Metanephros (tissue), 2 donors: ENCODE measurements at places on chromosomes 2 and 18. TPM values are rescaled to one million over a fixed set of nuclear protein-coding genes. Genes with fewer than 3 reads are reported as not detected.

The KATNAL2 gene
- total RNA-seq: 8.3 TPM

The DES gene
- total RNA-seq: 582 TPM

The ERMN gene
- total RNA-seq: 0.06 TPM

The DGKD gene
- total RNA-seq: 32.5 TPM

The INHBB gene
- 0.82 TPM for total RNA-seq

The RMC1 gene
- 21.9 TPM for total RNA-seq

The PSMA8 gene
- not detected for total RNA-seq

The ZNF516 gene
- 56.8 TPM for total RNA-seq

The KCNG3 gene
- 4.8 TPM for total RNA-seq

The MYO5B gene
- 27.9 TPM for total RNA-seq

The SLC23A3 gene
- 6.9 TPM for total RNA-seq

The IL1A gene
- 0.41 TPM for total RNA-seq

The SP9 gene
- total RNA-seq: not detected

The KIAA2012 gene
- total RNA-seq: 0.18 TPM

The SLC14A1 gene
- total RNA-seq: 14.9 TPM

The DYNAP gene
- total RNA-seq: not detected

The PCARE gene
- 0.18 TPM for total RNA-seq

The LCT gene
- total RNA-seq: 0.06 TPM

The HOXD8 gene
- 69.9 TPM for total RNA-seq

The DPYSL5 gene
- total RNA-seq: 2.1 TPM

The NIFK gene
- total RNA-seq: 31.9 TPM
